ENCODE measurements at places on chromosomes 1 and 21.

GRCh38 chr1:200473698-200474371, 64.0 kb upstream of the ZNF281 start:
- no peak for DNase-seq

- DNase-seq: no peak
Measured at GRCh38 chr1:5273280-5274003, 619.0 kb downstream of the AJAP1 start.

GRCh38 chr1:119046785-119047438, 58.8 kb upstream of the TBX15 start:
- no peak for DNase-seq

- no peak for DNase-seq
Measured at GRCh38 chr1:230064283-230064682, 2.8 kb upstream of the GALNT2 start.

DNA sequence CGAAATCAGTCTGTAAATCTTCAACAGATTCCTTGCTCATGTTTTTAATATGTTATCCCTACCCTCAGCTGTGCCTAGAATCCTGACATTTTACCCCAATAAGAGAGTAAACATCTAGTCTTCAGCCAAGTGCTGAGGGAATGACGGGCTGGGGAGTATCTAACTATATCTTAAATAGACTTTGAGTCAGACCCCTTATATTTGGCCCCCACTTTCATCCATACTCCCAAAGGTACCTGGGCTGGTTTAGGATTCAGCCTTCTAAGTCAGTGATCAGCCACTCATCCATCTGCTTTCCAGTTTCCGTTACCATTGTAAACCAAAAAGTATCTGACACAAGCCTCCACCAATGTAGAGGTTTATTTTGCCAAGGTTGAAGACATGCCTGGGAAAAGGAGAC, 36.1 kb upstream of the CNIH3 start:
- no peak for DNase-seq

- no peak for DNase-seq
Measured at GRCh38 chr1:46983830-46984586, 39.5 kb upstream of the CYP4X1 start.

DNA sequence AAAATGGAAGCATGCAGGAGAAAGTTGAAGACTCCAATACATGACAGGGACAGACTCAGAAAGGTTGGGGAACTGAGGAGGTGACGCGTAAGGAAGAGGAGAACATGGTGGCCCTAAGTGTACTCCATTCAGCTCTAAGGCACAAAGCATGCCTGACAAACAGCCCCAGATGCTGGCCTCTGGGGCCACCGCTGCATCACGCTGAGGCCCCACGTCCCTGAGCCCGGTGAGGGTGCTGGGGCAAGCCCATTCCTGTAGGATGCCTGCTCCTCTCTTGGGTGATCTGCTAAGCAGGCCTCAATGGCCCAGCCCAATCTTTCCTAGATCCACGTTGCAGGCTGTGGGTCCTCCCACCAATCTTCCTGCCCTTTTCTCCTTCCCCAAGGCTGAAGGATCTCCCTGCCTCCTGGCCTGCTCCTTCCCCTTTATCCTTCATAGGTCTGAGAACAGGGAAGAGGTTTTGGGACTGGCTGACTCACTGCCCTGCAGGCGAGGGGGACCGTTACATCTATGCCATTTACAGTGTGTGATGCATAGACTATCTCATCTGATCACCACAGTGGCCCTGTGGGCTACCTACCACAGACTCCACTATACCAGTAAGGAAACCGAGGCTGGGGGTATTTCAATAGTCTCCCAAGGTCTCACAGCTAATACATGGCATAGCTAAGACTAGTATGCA, 16.8 kb upstream of the NID1 start:
- DNase-seq: no peak

DNA sequence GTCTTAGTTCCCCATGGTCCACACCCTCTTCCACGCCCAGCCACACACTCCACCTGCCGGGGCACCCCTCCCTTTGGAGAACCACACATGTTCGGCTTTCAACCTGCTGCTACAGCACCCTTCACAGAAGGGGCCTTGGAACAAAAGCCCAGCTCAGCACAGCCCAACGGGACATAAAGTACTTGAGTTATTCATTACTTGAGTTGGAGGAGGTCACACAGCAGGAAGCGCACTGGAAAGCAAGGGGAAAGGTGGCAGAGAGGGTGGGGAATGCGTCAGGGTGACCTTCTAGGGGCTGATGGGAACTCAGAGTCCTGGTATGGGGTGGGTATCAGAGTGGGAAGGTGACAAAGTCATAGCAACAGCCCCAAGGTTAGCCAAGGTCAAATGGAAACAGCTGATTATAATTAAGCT, 3.0 kb upstream of the ATP1B1 start:
- DNase-seq: no peak

- DNase-seq: no peak
Measured at GRCh38 chr1:98292994-98293393, 368.5 kb upstream of the SNX7 start.

DNA sequence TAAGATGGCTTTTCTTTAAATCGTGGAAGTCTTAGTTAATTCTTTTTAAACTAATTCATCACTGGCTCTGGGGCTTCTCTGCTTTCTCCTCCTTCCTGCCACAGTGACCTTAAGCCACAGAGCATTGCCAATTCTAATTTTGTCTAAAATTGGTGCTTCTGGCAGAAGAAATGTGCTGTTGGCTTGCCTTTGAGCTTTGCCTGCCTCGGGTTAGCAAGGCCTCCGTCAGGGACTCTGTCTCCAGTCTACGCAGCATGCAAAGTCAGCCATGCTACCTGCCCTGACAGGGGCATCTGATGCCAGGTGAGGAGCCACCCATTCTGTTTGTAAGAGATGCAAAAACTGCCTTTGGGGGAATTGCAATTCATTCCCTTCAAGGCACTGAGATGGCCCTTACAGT, 25.2 kb downstream of the CLDN14 start:
- no peak for DNase-seq

- DNase-seq: no peak
Measured at GRCh38 chr1:147622731-147623130, 47.6 kb downstream of the ACP6 start.

DNA sequence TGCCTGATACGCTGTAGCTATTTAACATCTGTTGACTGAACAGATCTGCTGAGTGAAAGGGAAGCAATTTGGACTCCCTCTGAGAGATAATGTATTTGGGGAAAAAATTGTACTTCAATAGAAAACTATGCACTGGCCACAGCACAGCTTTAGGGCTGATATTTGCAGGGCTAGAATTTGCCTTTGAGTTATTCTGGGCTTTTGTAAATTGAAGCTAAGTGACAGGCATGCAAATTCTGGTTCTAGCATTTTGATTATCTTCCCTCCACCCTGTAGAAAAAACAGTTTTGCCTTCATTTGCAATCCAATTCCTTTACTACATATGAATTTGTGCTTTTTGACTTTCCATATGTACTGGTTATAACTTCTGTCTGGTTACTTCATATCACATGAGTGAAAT, 7.9 kb downstream of the KYAT3 start:
- DNase-seq: no peak

DNA sequence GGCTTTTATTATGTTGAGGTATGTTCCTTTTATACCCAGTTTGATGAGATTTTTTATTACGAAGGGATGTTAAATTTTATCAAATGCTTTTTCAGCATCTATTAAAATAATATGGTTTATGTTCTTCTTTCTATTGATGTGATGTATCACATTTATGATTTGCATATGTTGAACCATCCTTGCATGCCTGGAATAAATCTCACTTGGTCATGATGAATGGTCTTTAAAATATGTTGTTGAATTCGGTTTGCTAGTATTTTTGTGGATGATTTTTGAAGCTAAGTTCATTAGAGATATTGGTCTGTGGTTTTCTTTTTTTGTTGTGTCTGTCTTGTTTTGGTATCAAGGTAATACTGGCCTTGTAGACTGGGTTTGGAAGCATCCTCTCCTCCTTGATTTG, 14.1 kb downstream of the GPR88 start:
- no peak for DNase-seq

DNA sequence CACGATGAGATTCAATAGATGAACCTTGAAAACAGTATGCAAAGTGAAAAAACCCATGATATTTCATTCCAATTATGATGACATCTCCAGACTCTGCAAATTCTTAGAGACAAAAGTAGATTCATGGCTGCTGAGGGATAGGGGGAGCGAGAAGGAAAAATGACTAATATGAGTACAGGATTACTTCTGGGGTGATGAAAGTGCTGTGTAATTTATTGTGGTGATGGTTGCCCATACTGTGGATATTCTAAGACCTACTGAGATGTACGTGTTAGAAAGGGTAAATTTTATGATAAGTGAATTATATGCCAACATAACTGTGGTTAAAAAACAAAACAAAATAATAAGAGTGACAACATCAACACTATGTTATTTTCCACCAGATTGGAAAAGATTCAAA, 18.9 kb upstream of the RGS7 start:
- DNase-seq: no peak

DNA sequence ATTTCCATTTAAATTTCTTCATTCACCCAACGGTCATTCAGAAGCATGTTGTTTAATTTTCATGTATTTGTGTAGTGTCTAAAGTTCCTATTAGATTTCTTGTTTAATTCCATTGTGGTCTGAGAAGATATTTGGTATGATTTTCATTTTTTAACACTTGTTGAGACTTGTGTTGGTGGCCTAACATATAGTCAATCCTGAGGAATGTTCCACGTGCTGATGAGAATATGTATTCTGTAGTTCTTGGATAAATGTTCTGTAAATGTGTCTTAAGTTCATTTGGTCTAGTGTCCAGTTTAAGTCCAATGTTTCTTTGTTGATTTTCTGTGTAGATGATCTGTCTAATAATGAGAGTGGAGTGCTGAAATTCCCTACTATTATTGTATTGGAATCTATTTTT, 22.7 kb upstream of the LCE5A start:
- DNase-seq: no peak

DNA sequence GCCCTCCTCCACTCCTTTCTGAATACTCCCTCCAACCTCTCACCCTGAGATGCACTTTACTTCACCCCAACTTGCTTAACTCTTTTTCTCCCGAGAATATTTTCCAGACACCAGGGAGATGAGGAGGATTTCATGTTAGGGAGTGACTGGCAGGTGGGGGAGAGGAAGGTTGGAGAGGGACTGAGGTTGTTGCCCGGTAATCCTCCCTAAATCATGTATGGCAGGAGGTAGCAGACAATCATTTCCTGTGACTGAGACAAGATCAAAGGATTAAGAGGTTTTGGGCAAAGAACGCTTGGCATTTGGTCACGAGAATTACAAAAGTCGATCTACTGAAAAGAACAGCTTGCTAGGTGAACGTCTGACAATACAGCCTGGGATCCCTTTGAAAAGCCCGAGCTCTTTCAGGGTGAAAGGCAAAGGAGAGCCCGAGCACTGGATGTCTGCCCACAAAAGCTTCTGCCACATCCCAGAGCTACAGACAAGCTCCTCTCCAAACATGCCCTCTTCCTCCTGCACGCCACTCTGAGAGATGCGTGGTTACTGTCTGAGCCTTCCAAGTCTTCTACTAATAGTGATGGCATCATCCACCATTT, 154.1 kb downstream of the DAB1 start:
- no peak for DNase-seq

GRCh38 chr1:17250601-17251000, 1.7 kb downstream of the PADI3 start:
- no peak for DNase-seq

DNA sequence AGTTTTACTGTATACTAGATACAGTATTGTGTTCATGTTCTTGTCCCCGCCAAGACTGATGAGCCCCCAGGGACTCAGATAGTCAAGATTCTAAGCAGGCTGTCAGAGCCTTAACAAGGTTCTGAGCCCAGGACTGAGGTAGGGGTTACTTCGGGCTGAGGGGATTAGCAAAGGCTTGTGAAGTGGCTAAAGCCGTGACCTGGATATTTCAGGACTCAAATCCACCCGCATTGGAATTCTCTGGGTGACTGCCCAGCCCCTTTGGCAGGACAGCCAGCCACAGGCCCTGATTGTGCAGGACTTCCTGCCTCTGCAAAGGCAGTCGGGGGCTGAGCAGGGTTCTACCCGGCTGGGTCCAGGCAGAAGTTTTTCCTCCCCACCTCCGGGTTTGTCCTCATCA, at the start of gene PLA2G5:
PLA2G5 (plus strand) TSS at position 321 of the 400 bp plus-strand sequence. CDS start 14,637 bp downstream, outside the sequence.
- DNase-seq: no peak

GRCh38 chr1:109632671-109633346, 13.2 kb downstream of the AMPD2 start:
- no peak for DNase-seq

GRCh38 chr1:150280138-150280707, 2.1 kb upstream of the CIART start:
- DNase-seq: no peak

All from stimulated activated CD8-positive, alpha-beta memory T cell treated with anti-CD3 and anti-CD28 coated beads, Interleukin-15, amount 100 ng/mL, for 24 hours (primary cell).